ENCODE measurements at places on chromosomes 6 and 20.

GRCh38 chr6:46964716-46965519 lies 43.2 kb upstream of the ADGRF5 start:
- DNase-seq, result no peak

DNA sequence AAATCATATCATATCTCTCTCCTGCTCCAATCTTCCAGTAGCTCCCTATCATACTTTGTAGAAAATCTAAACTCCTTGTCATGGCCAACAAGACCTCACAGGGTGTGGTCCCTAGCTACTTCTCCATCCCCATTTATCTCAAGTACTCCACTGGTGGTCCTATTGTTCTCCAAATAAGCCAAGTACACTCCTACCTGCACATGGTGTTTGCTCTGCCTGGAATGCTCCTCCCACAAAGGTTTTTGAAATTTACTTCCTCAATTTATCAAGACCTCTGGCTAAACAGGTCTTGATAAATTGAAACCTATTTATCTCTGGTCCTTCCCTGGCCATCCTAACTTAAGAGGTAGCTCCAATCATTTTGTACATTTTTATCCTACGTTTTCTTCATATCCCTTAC lies 12.1 kb downstream of the TMX4 start:
- DNase-seq, result no peak

DNA sequence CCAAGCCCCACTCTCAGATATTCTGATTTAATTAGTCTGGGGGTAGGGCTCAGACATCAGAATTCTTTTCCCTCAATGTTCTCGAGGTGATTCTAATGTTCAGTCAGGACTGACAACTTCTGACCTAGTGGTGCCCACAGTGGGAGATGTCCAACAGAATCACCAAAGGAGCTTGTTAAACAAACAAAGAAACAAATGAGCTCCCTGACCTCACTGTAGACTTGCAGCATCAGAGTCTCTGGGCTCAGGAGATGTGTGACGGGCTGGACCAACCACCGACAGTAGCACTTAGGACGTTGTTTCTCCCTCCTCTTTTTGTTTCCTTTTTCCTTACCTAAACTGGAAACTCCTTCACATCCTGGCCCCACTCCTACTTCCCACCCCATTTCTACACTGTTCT lies 49.3 kb downstream of the CLIC5 start:
- no peak for DNase-seq

DNA sequence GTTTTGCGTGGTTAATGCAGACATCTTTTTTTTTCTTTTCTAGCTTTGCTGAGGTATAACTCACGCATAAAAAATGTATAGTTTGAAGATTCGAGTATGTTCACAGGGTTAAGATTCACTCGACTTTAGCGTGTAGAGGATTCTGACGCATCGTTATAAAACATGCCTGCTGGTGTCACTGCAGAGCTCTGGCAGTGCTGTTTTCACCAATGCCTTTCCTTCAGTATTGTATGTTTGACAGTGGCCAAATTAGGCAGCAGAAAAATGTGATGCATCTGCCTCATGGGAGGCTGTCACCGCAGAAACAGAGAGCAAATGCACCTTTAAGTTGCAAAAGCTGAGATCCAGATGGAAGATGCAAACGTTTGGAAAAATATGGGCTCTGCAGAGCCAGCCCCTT lies 18.0 kb upstream of the SIRPB2 start:
- DNase-seq, result no peak

DNA sequence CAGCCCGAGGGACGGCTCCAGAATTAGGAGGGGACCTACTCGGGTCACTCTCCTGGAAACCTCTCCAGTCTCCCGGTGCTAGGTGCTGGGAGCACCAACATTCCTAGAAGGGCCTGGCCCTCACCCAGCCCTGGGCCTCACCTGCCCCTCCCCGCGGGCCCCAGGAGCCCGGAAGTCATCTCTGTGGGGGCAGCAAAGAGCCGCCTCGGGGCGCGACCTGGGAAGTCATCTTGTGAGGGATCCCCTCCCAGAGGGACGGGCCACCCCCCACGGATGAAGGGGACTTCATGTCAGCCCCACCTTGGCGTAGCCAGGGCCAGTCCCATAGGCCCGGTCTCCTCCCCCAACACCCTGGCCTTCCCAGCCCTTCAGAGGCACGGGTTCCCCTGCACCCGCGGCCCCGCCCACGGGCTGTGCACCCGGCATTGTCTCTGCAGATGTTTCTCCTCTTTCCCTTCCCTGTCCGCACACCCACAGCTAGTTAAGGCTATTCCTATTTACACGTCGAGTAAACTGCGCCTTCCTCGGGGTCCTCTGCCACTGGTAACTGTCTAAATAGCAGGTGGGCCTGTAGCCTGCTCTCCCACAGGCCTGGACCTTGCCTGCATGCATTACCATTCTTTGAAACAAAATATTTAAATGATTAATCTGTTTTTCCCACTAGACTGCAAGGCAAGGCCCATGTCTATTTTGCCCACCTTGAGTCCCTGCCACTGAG lies 896 bp upstream of the RNASET2 start:
- DNase-seq, result peak; percentile 57

DNA sequence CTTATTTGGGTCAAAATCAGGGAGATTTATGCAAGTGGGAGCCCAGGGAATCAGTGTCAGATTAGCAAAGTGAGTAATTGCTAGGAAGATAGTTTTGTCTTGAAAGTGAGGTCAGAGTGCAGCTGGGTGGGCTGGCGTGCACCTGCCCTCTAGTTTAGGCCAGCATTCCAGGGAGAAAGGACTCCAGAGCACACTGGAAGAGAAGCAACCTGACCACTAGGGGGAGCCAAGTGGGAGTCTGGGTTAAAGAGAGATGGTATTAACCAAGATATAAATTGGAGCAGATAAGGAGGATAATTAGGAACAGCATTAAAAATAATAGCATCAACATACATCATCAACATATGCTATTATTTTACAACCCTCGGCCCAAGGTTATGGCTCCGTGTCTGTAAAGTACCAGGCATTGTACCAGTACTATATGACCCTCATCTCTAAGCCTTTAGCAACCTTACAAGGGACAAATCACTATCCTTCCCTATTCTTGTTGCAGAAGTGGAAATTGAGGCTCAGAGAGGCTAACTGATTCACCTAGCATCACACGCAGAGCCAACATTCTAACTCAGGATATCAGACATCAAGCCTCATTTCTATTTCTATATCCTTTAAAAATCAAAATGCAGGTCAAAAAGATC lies 57.8 kb downstream of the SLC2A10 start:
- peak; percentile 28 for DNase-seq

GRCh38 chr6:169766232-169766631 lies 14.8 kb downstream of the ERMARD start:
- DNase-seq, result no peak

DNA sequence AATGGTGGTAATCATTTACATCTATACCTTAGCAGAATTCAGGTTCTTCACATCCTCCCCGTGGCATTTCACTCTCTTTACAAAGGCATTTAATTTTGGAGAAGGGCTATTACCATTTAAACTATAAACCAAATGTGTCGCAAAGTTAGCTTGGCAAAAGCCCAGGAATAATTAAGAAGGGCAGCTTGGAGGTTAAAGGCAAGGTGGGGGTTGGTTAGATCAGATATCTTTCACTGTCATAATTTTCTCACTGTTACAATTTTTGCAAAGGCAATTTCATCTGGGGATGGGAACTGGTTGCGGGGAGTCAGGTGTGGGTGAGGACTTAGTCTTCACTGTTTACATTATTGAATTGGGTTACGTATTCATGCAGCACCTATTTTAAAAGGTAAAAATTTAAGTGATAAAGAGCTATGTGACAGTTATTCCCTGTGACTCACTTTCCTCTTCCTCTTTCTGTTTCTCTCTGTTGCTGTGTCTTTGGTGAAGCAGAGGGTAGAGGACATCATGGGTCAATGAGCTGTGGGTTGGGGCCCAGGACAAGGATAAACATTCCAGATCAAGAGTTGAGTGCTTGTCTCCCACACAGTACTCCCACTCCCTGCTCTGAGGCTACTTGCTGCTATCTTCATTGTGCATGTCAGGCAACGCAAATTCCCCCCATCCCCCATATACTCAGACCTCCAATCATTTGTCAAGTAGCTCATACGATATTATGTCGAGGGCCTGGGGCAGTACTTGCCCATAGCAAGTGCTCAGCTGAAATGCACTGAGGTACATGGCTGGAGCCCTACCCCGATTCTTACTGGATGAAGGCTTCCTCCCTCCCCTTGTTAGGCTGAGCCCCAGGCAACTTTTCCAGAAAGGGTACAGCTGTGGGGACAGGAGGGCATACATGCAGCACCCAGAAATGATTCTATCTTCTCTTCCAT lies 223.1 kb upstream of the MYLIP start:
- no peak for DNase-seq

DNA sequence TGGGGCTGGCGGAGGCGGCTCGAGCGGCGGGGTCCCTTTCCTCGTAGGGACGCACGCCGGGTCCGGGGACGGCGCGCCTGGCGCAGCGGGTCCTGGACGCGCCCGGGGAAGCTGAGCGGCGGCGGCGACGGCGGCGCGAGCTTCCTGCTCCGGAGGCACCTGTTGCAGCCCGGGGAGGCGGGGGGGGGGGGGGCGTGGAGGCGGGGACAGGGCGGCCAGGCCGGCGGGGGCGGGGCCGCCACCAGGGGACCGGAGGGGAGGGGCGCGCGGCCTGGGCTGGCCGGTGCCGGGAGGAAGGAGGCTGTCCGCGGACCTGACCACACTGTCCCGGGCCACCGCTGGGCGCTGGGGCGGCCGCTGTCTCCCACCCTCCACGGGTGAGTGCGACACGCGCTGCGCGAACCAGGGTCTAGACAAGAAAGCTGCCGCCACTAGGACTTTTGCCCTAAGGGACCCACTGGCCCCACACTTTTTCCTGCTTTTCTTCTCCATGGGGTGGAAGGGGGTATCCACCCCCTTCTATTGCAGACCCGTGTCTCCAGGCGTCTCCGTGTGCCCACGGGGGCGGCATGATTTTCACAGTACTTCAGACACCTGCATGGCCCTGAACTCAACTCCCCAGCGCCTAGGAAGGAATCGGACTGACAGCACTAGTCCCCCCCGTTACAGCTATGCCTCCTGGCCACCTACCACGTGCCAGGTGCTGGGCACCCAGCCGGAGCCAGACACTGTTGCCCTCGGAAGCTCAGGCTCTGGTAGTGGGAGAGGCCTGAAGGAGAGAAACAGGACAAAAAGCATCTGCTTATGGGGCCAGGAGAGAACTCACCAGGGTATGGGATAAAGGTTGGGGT lies at the start of gene NFATC2:
Gene NFATC2, minus strand, starts transcription at position 149 of the 851 bp plus-strand sequence. CDS start 220 bp downstream, outside the sequence.
- peak; percentile 59 for DNase-seq

- peak; percentile 50 for DNase-seq
Measured at GRCh38 chr6:31952140-31952805, 6.4 kb downstream of the CFB start.

DNA sequence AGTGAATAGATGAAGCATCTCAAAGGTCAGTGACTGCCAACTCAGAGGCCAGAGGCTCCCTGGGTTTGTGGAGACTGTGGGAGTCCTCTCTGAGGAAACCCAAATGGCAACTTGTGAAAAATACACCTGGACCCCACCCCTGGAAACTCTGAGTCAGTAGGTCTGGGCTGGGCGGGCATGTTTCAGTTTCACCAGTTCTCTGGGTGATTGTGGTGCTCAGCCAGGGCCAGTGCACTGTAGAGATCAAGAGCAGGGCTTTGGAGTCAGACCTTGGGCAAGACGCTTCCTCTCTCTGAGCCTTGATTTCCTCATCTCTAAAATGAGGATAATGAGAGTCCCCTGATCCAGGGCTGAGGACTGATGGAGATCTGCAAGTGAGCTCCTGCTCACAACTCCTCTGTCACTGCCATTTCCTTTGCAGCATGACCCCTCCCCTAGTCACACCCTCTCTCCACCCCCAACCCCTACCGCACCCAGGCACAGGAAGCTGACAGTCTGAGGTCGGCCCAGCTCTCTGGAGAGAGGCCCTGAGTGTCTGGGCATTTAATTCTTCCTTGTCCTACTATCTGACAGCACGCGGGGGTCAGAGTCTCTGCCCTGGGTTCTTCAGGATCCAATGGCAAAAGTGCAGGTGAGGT lies 5.1 kb downstream of the DEF6 start:
- DNase-seq, result peak; percentile 88

DNA sequence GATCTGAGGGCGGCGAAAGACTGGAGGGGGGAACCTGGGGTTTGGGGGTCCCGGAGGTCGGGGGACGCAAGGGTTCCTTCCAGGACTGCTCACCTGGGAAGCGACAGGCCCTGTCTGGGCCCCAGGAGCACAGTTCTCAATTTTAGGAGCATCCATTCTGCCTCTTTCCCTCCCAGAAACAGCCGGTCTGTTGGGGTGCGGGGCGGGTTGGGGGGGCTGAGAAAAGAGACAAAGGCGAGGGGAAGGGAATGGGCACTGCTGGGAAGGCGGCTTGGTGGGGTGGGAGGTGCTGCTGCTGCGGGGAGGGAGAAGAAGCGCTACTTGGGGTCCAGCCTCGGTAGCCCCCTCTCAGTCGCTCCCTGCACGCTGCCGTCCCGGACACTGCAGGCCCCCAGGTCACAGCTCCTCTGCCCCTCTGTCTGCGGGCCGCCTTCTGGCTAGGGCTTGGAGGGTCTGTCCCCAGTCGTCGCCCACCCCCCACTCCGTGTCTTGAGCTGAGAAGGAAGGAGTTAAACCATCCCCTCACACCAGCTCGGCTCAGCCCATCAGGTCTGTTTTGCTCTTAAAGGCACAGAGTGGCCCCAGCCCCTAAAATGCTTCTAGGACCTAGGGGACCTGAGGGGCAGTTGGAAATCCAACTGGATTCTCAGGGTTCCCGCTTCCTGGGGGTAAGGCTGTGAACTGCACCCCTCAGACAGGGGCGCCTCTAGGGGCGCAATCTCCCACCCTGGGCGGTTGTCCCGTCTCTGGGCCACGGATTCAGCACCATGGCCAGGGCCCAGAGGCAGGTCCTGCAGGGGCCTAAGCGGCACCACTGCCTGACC lies 690 bp downstream of the GDAP1L1 start:
- DNase-seq, result peak; percentile 35

- DNase-seq, result peak; percentile 63
Measured at GRCh38 chr6:75526502-75527127, 33.0 kb upstream of the FILIP1 start.

- no peak for DNase-seq
Measured at GRCh38 chr6:3913077-3913957, 64.1 kb downstream of the FAM50B start.

DNA sequence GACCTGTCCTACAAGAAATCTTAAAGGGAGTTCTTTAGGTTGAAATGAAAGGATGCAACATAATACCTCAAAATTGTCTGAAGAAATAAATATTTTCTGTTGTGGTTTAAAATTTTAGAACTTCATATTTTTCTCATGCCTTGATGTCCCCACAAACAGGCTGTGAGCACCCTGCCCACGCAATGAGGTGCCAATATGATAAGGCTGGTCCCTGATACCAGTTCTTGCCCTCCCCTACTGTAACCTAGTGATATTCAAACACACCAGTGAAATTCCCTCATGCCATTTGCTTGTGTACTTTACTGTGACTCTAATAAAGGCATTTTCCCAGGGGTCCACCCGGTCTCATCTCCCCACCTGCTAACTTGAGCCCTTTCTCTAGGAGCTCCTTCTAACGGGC lies 67.3 kb upstream of the SIRPG start:
- no peak for DNase-seq

DNA sequence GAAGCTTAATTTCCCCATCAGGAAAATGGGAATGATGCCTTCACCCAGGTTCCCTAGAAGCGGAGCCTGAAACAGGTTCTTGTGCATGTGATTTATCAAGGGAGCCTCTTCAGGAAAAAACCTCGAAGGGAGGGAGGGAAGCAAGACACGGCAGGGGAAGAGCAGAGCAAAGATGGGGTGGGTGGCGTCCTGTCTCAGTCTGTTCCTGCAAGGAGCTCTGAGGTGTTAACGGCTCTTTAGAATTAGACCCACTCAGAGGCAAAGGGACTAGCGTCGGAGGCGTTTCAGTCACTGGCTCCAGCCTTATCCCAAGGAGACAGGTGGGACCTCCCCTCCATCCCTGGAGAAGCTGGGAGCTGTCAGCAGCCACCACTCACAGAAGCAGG lies 15.6 kb upstream of the UBE2V1 start:
- no peak for DNase-seq

All from stimulated activated CD4-positive, alpha-beta T cell treated with anti-CD3 and anti-CD28 coated beads, Interleukin-2, amount 100 ng/mL, for 24 hours (primary cell).